Stimulated activated CD4-positive, alpha-beta T cell treated with anti-CD3 and anti-CD28 coated beads, TNF-alpha, amount 100 ng/mL, for 1 hour (primary cell): ENCODE measurements at places on chromosomes 2 and 18.

GRCh38 chr2:185875136-185875931 is 136.7 kb downstream of the FSIP2 start:
- no peak for DNase-seq

DNA sequence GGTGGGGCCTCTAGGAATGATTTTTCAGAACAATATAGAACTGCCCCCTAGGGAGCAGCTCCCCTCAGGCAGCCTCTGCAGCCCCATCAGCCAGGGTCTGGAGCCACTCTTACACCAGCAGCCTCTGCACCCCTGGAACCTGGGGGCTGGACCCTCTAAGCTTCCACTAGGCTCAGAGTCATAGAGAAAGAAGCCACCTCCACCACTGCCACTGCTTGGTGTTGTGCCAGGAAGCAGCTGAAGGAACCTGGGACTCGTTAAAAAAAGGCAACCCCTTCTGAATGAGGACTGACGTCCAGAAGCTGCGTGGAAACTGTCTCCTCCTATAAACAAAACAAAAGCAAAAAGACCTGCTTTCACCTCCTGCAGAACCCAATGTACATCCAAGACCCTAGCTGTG is 98.1 kb upstream of the HS6ST1 start:
- DNase-seq = no peak

GRCh38 chr2:227511239-227511930 is 39.4 kb downstream of the AGFG1 start:
- no peak for DNase-seq

GRCh38 chr2:201984800-201985525 is 48.7 kb upstream of the FZD7 start:
- no peak for DNase-seq

- DNase-seq = no peak
Observed at GRCh38 chr2:235836491-235836911, 331.7 kb downstream of the GBX2 start.

GRCh38 chr2:239477591-239477990 is 76.8 kb upstream of the HDAC4 start:
- no peak for DNase-seq

DNA sequence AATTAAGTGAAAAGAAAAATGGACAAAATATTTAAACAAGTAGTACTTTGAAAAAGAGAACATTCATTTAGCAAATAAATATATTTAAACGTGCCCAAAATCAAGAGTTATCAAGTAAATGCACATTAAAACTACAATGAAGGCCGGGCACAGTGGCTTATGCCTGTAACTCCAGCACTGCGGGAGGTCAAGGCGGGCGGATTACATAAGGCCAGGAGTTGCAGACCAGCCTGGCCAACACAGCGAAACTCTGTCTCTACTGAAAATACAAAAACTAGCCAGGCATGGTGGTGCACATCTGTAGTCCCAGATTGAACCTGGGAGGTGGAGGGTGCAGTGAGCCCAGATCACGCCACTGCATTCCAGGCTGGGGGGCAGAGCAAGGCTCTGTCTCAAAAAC is 9.8 kb downstream of the STAM2 start:
- DNase-seq = no peak

DNA sequence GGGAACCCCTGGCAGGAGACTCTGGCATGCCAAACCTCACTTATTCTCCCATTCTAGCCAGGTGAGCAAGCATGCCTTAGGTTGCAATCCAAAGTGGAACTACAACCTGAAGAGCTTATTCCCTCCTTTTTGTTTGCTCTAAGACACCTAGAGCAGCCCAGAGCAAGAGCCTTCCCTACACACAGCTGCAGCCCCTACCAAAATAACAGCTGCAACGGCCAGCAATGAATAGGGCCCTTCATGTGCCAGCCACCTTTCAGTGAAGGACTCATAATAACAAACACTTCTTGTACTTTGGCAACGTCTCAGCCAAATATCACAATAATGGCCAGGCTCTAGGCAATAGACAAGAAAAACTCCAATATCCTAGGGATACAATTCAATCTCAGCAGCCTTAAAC is 178.7 kb downstream of the ALK start:
- DNase-seq = no peak

GRCh38 chr2:207833251-207833751 is 63.6 kb upstream of the FZD5 start:
- DNase-seq = no peak

DNA sequence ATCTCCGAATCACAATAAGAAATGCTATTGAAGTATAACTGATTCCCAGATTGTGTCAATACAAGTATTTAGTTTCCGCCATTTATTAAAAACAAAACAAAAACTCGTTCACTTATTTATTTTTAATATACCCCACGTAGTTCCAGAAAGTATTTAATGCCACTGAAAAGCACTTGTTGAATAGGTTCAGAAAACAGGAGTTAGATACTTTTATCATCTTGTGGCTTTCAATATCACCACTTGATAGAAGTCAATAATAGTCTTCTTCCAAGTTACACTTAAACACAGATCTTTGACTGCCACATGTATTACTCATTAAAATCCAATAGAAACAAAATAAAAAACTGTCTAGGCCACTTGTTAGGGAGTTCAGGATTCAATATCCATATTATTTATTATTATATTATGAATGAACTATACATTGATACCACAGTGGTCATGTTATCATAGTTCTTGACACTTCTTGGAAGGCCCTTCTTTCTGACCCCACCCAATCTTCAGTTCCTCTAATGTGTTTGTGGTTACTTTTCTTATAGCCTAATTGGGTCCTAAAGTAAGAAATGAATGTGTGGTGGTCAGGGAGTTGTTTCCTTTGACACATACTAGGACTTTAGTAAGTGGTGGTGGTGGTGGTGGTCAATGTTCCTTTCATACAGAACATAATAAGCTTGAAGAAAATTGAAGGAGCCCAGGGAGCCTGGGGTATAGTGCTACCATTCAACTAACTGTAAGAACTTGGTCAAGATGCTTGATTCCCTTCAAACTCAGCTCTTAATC is 221.3 kb upstream of the ITGA4 start:
- DNase-seq = no peak

DNA sequence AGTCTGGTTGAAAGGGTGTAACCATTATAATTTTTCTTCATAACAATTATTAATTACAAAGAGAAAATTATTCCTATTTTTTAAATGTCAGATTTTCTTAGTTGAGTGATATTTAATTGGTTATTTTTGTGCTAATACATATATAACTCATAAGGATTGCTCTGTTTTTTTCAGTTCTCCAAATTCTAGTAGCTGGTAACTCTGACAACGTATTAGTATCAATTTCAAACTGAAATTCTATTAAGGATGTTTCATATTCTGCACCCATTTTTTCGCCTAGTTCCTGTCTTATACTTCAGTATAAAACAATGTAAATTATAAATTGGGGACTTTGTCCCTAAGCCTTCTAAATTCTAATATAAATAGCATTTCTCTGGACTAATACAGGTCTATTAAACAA is 81.0 kb downstream of the R3HDM1 start:
- no peak for DNase-seq

DNA sequence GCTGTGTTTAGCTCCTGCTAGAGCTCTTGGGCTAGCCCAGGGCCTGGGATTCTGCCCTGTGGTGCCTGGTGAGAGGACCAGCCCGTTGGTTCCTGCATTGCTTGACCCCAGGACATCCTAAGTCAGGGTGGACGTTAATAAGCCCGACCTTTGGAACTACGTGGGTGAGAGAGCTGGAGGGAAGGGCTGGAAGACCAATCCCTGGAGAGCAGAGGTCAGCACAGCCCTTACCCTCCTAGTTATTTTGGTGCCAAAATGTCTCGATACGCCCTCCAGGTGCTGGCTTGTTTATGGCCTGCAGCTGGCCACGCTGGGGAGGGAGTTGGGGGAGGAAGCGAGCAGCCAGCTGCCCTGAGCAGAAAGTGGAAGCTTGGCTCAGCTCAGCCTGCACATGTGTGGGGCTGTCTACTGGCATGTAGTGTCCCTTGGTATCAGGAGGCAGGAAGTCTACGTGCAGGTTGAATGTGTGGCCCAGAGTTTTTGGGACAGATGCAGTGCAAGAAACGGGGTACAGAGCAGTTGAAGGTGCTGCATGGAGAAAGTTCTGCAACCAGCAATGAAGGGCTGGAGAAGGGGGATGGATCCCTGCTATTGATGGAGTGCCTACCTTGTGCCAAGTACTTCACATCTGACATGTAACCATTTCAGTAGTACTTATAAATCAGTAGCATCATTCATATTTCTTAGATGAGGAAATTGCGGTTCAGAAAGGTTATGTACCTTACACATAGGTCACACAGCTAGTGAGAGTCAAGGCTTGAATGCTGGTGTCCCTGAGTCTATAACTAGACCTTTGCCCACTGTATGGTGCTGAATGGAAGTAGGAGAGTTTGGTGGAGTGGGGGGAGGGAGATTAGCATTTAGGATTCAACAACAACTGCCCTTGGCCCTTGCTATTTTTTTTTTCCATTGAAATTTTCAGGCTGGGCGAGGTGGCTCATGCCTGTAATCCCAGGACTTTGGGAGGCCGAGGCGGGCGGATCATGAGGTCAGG is 5.0 kb upstream of the DGKD start:
- no peak for DNase-seq

GRCh38 chr2:100844514-100844913 is 24.6 kb downstream of the NPAS2 start:
- DNase-seq = no peak

DNA sequence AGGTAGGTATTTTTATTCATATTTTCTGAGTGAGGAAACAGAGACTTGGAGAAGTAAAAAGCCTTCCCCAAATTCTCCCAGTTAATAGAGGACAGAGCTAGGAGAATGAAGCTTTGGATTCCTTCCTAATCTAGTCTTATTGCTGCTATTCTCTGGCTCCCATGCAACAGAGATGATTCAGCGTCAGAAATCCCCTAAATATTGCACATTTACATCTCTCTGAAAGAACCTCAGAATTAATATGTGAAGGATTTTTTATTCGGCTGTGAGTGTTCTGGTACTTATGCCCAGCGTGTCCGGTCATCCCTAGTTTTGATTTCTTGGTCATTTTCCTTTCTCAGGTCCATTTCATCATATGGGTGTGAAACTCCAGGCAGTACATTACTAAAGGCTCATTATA is 91.2 kb upstream of the SESTD1 start:
- no peak for DNase-seq

GRCh38 chr18:45156946-45157345 is 458.3 kb upstream of the SLC14A2 start:
- DNase-seq = no peak

DNA sequence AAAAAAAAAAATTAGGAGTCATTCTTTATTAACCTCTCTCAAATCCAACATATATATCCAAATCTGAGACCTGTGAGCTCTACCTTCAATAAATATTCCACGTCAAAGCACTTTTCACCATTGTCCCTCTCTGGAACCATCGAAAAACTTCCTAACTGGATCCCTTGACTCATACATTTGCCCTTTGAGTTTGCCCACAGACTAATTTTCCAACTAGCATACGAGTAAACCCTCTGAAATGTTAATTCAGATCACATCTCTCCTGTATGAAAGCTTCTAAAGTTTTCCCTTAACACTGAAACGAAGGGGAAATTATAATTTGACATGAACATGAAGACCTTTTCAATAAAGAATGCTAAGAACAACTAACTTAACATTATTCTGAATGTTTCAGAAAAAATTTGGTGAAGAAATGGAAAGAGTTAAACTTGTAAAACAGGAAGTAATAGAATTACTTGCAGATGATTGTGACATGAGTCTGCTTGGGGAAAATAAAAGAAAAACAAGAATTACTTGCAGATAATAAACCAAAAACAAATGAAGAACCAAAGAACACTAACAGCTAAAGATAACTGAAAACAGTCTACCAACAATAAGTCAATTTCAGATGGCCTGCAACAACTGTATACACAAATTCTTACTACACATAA is 110.6 kb downstream of the C2orf74 start:
- DNase-seq = no peak

DNA sequence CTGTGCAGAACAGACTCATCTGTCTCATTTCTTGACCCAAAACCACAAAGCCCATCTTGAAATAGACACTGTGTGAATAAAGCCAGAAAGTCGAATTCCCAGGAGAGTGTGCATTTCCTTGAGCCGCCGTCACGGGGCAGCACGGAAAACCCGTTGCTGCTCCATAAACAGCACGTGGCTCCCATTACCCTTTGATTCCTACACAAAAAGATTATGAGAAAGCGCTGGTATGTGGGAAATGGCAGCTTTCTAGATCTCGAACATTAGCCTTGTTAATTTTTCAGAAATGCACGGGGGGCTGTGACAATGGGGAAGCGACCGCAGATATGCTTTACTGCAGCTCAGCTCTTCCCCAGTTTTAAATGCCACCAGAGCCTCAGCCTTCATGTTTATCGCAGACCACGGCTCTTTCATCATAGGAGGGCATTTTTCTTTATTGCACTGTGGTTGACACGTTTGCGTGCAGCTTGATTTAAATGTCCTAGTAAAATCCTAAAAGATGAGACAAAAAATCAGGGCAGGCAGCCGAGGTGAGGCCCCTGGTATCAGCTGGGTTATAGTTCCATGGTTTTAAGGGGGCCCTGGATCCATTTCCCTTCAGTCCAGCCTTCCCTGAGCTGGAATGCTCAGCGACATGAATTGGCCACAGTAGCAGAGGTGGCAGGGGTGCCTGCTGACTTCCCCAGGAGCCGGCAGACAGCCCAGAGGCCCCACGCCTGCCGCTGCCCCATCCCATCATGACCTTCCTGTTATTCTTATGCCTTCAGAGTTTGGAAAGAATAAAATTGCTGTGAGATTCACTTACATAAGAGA is 249.3 kb downstream of the NDUFA10 start:
- no peak for DNase-seq

DNA sequence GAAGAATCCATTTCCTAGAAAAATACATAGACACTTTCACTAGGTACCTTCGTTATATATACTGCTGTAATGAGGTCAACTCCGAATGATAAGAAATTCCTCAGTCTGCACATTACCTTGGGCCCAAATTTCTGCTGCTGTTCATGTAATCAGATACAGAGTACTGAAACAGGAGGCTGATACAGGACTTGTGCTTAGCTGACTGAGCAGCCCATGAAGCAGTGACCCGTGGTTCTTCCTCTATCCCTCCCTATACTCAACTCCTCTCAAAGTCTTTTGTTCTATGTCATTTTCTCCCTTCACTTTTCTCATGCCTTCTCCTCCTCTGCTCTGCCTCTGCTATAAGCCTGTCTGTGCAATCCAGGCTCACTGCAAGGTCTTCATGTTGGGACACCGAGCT is 57.5 kb upstream of the ST8SIA5 start:
- no peak for DNase-seq

DNA sequence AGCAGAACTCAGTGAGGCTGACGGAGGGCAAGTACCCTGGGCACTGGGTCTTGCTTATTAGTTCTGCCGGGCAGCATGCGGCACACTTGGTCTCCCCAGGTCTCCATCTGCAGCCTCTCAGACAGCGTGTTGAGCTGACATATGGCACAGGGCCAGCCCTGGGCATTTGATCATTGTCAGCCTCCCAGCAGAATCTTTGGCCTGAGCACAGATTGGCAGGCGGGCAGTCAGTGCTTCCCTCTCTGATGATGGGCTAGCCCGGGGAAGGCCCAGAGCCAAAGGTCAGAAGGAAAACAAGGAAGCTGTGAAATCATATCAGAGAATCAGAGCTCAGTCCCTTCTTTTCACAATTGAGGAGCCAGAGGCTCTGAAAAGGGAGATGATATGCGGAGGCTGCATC is 150.1 kb upstream of the LRRTM1 start:
- no peak for DNase-seq

- DNase-seq = no peak
Observed at GRCh38 chr18:57043241-57043640, 103.6 kb upstream of the BOD1L2 start.
